Fibroblast of the aortic adventitia (primary cell): ENCODE measurements at places on chromosomes 12 and 14. TPM values are rescaled to one million over a fixed set of nuclear protein-coding genes. Genes with fewer than 3 reads are reported as not detected.

OR4K5 gene
- total RNA-seq, result not detected in 2 replicates

NKX2-8 gene
- total RNA-seq, result not detected in 2 replicates

SRRM4 gene
- total RNA-seq, result not detected in 2 replicates

CMA1 gene
- total RNA-seq, result not detected in 2 replicates

RERGL gene
- not detected in 2 replicates for total RNA-seq

AQP2 gene
- total RNA-seq, result not detected in 2 replicates

EXOC3L4 gene
- 0.41 TPM in 1 of 2 replicates, not detected in the other for total RNA-seq

FCF1 gene
- 52.2 and 52.3 TPM in 2 replicates for total RNA-seq

SLC25A47 gene
- not detected in 2 replicates for total RNA-seq

AKT1 gene
- 93.1 and 127 TPM in 2 replicates for total RNA-seq

LRP1-AS gene
- not detected in 2 replicates for total RNA-seq

KRT77 gene
- total RNA-seq, result not detected in 2 replicates

HHIPL1 gene
- total RNA-seq, result 4.4 and 5.1 TPM in 2 replicates
